MCF 10A (cell line): ENCODE measurements at places on chromosomes 4 and X. TPM values are rescaled to one million over a fixed set of nuclear protein-coding genes. Genes with fewer than 3 reads are reported as not detected.
A peak's percentile ranks its signal among the peaks of the same experiment; 100 is the strongest.

GRCh38 chr4:79353075-79353474 is 27.2 kb upstream of the NAA11 start:
- H3K4me1 ChIP-seq: no peaks in the 10 kb centered on the region
- no peaks in the 10 kb centered on the region for H3K36me3 ChIP-seq
- H3K27ac ChIP-seq: no peak overlapping the region
- H3K27me3 ChIP-seq: no peaks in the 10 kb centered on the region
- no peak overlapping the region for H3K4me3 ChIP-seq

DNA sequence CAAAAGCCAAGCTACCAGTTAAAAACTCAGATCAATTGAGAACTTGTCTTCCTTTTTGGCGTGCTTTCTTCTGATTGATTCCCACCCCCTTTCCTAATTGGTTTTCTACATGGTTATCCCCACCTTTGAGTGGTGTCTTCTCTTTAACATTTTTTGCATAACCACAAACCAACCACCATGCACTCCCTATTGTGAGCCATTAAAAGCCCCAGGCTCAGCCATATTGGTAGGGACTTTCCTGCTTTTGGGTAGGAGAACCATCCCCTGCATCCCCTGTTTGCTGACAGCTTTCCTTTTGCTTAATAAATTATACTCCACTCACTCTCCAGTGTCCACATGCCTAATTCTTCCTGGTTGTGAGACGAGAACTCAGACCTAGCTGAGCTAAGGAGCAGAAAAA is 1651.4 kb upstream of the IGFBP7 start:
- no peaks in the 10 kb centered on the region for H3K36me3 ChIP-seq
- H3K4me1 ChIP-seq: peaks cover 7% of the 10 kb centered on the region
- no peaks in the 10 kb centered on the region for H3K27me3 ChIP-seq
- H3K4me3 ChIP-seq: no peak overlapping the region
- no peak overlapping the region for H3K27ac ChIP-seq

DNA sequence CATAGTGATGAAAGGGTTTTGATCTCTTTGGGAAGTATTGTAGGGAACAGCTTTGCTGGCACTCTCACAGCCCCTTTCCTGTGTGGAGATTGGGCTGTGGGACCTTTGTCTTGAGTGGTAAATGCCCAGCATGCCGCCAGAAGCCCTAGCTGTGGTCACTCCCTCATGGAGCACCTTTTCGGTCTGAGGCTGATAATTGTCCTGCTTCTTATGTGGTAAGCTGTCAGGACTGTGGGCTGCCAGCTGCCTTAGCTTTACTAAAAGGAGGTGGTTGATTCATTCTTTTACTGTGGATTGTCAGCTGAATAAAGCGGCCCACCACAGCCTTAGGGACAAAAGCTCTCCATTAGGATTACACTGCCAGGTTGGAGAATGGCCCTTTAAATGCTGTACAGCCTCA is 7.1 kb downstream of the PASD1 start:
- H3K4me3 ChIP-seq: no peak overlapping the region
- H3K27me3 ChIP-seq: peaks cover 72% of the 10 kb centered on the region
- no peak for DNase-seq

DNA sequence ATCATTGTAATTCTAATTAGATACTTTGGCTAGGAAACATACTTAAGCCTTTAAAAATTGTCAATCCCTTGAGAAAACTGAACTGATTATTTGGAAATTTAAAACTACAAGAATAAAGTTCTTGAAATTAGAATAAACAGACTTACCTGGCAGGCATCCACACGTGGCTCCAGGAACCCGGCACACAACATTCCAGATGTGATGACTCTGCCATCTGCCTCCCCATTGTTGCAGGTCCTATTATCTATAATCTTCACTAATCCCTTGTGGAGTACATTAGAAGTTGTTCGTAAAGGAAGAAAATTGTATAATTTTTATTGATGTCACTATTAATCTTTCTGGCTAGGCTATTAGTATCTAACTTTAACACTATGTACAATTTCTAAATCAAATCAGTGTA is 16.2 kb upstream of the GNRHR start:
- H3K4me3 ChIP-seq: no peak overlapping the region
- no peaks in the 10 kb centered on the region for H3K27me3 ChIP-seq
- no peaks in the 10 kb centered on the region for H3K36me3 ChIP-seq
- DNase-seq: peak; percentile 5
- H3K4me1 ChIP-seq: peaks cover 8% of the 10 kb centered on the region
- H3K27ac ChIP-seq: no peak overlapping the region

Gene CLTRN
- total RNA-seq: 1.5 and 1.8 TPM in 2 replicates

GRCh38 chr4:156734965-156735895 is 236.4 kb downstream of the PDGFC start:
- no peak overlapping the region for H3K27ac ChIP-seq
- H3K4me1 ChIP-seq: peaks cover 10% of the 10 kb centered on the region
- no peaks in the 10 kb centered on the region for H3K36me3 ChIP-seq
- no peak overlapping the region for H3K4me3 ChIP-seq

- H3K27ac ChIP-seq: no peak overlapping the region
- H3K4me3 ChIP-seq: no peak overlapping the region
- H3K36me3 ChIP-seq: peaks cover 6% of the 10 kb centered on the region
These were observed 1.0 kb upstream of the PIN4 start for GRCh38 chrX:72180539-72180938.

GRCh38 chr4:186770481-186771175 is 47.0 kb upstream of the FAT1 start:
- H3K36me3 ChIP-seq: no peaks in the 10 kb centered on the region
- H3K4me3 ChIP-seq: no peak overlapping the region
- no peaks in the 10 kb centered on the region for H3K27me3 ChIP-seq
- peaks cover 13% of the 10 kb centered on the region for H3K4me1 ChIP-seq
- H3K27ac ChIP-seq: peak overlapping the region; percentile 47
- peak; percentile 72 for DNase-seq

Gene CXCL1
- total RNA-seq: 35.0 and 49.3 TPM in 2 replicates

GRCh38 chrX:24110069-24110468 is 39.5 kb upstream of the ZFX start:
- no peak for DNase-seq
- H3K36me3 ChIP-seq: peaks cover 4% of the 10 kb centered on the region
- H3K4me3 ChIP-seq: no peak overlapping the region

Gene LRAT
- 3.5 and 5.8 TPM in 2 replicates for total RNA-seq

DNA sequence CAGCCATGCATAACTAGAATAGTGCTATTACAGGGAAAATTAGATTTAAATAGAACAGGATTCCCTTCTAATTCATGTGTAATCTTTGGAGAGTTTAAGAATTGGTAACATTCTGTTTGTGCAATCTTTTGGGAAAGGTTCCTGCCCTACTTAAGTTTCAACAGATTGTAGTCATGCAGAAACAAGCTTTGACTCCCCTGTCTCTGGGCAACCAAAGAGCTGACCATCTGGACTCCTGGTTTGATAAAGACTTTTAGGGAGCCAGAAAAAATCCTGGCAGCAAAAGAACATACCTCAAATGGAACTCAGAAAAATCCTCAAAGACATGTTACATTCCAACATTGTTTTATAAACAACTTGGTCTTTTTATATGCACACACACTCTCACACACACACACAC is 191.1 kb upstream of the NEIL3 start:
- peaks cover 7% of the 10 kb centered on the region for H3K36me3 ChIP-seq
- H3K4me1 ChIP-seq: peaks cover 6% of the 10 kb centered on the region
- no peaks in the 10 kb centered on the region for H3K27me3 ChIP-seq
- no peak overlapping the region for H3K4me3 ChIP-seq
- peak; percentile 42 for DNase-seq

DNA sequence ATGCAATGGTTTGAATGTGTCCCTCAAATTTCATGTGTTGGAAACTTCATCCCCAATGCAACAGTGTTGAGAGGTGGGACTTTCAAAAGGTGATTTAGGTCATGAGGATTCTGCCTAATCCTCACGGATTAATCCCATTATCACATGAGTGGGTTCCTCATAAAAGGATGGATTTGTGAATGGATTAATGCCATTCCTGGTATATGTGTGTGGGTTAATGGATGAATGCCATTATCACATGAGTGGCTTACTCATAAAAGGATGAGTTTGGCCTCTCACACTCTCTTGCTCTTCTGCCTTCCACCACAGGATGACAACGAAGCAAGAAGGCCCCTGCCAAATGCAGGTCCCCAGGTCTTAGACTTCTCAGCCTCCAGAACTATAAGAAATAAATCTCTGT is 30.5 kb upstream of the NEUROG2 start:
- DNase-seq: no peak
- H3K27me3 ChIP-seq: no peaks in the 10 kb centered on the region
- H3K4me1 ChIP-seq: no peaks in the 10 kb centered on the region

Gene NPY5R
- not detected in 2 replicates for total RNA-seq

- no peaks in the 10 kb centered on the region for H3K27me3 ChIP-seq
- peaks cover 13% of the 10 kb centered on the region for H3K4me1 ChIP-seq
- H3K27ac ChIP-seq: no peak overlapping the region
- H3K4me3 ChIP-seq: peak overlapping the region; percentile 1
- peak; percentile 62 for DNase-seq
- no peaks in the 10 kb centered on the region for H3K36me3 ChIP-seq
These were observed 33.6 kb upstream of the SPANXN2 start for GRCh38 chrX:143754183-143754582.

DNA sequence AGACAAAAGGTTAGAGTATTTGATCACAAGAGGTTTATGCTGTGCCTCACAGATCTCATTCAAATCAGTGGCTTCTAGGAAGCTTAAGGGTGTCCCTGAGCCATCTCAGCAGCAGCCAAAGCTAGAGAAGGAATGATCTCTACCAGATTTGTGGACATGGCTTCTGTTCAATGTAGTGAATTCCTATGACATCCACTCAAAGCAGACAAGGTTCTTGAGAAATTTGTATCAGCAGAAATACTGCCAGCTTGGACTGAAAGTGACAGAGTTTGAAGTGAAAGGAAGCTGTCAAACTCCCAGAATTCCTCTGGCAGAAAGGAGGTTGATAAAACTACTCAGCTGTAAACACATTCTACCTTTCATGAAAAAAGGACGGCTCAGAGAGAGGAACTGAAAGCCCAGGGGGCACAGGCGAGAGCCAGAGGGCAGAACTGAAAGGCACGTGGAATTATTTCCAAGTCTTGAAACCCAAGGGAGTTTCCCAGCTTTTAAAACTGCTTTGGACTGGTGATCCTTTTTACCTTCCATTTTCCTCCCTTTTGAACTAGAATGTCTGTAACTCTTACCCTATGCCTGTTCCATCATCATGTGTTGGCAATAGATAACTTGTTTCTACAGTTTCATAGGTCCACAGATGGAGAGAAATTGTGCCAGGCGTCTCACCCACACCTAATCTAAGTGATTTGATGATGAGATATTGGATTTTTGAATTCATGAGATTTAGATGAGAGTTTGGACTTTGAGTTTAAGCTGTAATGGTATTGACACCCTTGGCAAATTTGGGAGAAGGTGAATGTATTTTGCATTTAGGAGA is 14.5 kb upstream of the MED14 start:
- H3K27ac ChIP-seq: no peak overlapping the region
- H3K27me3 ChIP-seq: peaks cover 100% of the 10 kb centered on the region
- no peaks in the 10 kb centered on the region for H3K4me1 ChIP-seq
- H3K4me3 ChIP-seq: no peak overlapping the region
- no peaks in the 10 kb centered on the region for H3K36me3 ChIP-seq
- no peak for DNase-seq

Gene GSX2
- not detected in 2 replicates for total RNA-seq

Gene TXLNG
- total RNA-seq: 32.4 and 43.2 TPM in 2 replicates

DNA sequence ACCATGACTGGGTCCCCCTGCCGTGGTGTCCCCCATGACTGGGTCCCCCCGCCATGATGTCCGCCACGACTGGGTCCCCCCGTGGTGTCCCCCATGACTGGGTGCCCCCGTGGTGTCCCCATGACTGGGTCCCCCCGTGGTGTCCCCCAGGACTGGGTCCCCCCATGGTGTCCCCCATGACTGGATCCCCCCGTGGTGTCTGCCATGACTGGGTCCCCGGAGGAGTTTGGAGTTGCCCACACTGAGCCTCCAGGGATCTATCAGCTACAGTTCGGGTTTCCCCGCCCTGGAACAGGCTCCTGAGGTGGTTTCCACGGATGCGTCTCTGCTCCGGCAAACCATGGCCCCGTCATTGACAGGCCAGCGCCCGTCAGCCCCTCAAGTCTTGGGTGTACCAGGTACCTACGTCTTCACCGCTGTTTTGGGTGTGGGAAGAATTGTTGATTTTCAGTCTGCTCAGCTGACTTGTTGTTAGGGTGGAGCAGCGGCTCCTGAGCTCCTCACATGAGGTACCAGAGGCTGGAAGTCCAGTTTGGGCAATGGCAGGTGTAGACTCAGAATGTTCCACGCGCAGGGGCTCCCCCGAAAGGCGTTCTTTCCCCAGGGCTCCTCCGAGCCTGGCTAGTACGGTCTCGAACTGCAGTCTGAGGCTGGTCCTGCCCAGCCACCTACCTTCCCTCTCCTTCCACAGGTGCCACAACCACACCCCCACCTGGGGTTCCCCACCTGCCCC is 8.3 kb upstream of the PDE6B start:
- H3K27me3 ChIP-seq: peaks cover 69% of the 10 kb centered on the region

Gene GUCY1A1
- 0.34 TPM in 1 of 2 replicates, not detected in the other for total RNA-seq

- DNase-seq: no peak
- no peaks in the 10 kb centered on the region for H3K27me3 ChIP-seq
- H3K27ac ChIP-seq: no peak overlapping the region
- no peaks in the 10 kb centered on the region for H3K4me1 ChIP-seq
- no peak overlapping the region for H3K4me3 ChIP-seq
- no peaks in the 10 kb centered on the region for H3K36me3 ChIP-seq
These were observed 173.0 kb downstream of the SPCS3 start for GRCh38 chr4:176492646-176493302.

Gene SUPT20HL1
- not detected in 2 replicates for total RNA-seq

DNA sequence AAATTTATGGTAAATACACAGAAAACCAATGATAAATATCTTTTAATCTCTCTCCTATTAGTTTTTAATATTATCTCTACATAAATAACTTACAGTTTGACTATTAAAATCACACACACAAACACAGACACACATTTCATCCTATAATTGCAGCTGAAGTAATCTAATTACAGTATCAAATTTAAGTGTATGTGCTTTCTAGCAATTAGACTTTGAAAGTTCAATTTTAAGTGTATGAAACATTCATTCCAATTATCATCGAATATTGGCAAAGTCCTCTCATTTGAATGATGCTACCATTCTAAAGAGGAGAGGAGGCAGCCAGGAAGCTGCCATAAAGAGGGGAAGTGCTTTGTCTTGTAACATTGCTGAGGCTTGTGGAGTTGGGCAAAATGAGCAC is 221.2 kb upstream of the PABPC4L start:
- DNase-seq: no peak
- H3K36me3 ChIP-seq: no peaks in the 10 kb centered on the region
- H3K27ac ChIP-seq: no peak overlapping the region
- peaks cover 18% of the 10 kb centered on the region for H3K27me3 ChIP-seq
- no peaks in the 10 kb centered on the region for H3K4me1 ChIP-seq

GRCh38 chrX:132480581-132481203 is 8.1 kb downstream of the MBNL3 start:
- DNase-seq: peak; percentile 44
- peak overlapping the region; percentile 82 for H3K27ac ChIP-seq
- H3K4me3 ChIP-seq: peak overlapping the region; percentile 66
- H3K4me1 ChIP-seq: peaks cover 7% of the 10 kb centered on the region
- H3K27me3 ChIP-seq: peaks cover 21% of the 10 kb centered on the region
- no peaks in the 10 kb centered on the region for H3K36me3 ChIP-seq

GRCh38 chr4:42480717-42481116 is 83.4 kb downstream of the SHISA3 start:
- peaks cover 16% of the 10 kb centered on the region for H3K4me1 ChIP-seq
- no peak overlapping the region for H3K27ac ChIP-seq
- H3K4me3 ChIP-seq: no peak overlapping the region
- no peaks in the 10 kb centered on the region for H3K27me3 ChIP-seq
